Hematopoietic multipotent progenitor cell (in vitro differentiated cells): ENCODE measurements at places on chromosomes 7 and 10.

GRCh38 chr7:151982806-151983205 lies 26.6 kb downstream of the GALNTL5 start:
- no peak for DNase-seq

DNA sequence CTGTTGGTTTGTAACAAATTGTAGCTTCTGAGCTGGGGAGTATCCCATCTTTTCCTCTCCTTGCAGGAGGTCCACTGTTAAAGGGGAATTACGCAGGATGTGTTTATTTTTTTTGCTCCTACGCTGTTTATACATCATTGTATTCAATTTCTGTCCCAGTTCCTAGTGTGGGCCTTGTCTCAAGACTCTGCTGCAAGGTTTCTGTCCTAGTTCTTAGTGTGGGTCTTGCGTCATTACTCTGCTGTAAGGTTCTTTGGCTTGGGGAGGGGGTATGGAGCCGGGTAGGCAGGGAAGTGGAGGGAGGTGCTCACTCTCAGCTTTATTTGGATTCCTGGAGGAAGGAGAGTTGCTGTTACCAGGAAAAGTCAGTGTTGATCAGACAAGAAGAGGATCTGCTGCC lies 64.0 kb upstream of the TRIM8 start:
- DNase-seq, result no peak

DNA sequence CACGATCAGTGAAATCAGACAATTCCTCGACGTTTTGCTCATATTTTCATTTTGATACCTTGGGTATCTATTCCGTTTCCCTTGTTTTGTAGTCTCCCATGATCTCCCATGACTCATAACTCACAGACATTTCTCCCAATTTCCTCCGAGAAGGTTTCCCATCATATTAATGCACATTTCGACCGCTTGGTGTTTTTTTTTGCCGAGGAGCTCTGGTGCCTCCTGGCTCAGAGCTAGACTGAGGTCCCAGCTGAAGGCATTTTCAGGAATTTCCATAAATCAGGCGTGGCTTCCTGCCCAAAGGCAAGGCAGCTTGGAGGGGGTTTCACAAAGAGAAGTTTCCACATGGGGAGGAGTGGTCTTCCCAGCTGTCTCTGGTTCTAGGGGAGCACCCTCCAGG lies 148.2 kb upstream of the TNS3 start:
- no peak for DNase-seq

- DNase-seq, result no peak
Measured at GRCh38 chr10:98589007-98589406, 142.3 kb upstream of the HPS1 start.

DNA sequence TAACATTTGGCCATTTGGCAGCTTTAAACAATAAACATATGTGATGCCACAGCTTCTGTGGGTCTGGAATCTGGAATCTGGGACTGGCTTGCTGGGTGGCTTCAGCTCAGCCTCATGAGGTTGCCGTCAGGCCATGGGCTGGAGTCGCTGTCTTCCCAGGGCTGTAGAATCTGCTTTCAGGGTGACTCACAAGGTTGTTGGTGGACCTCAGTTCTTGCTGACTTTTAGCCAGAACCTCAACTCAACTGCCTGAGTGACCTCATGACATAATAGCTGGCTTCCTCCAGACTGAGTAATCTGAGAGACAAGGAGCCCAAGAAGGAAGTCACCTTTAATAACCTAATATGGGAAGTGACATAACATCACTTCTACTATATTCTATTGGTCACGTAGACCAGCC lies 44.6 kb upstream of the TSPAN13 start:
- no peak for DNase-seq

GRCh38 chr10:70234668-70235447 lies 1.6 kb upstream of the PPA1 start:
- no peak for DNase-seq

DNA sequence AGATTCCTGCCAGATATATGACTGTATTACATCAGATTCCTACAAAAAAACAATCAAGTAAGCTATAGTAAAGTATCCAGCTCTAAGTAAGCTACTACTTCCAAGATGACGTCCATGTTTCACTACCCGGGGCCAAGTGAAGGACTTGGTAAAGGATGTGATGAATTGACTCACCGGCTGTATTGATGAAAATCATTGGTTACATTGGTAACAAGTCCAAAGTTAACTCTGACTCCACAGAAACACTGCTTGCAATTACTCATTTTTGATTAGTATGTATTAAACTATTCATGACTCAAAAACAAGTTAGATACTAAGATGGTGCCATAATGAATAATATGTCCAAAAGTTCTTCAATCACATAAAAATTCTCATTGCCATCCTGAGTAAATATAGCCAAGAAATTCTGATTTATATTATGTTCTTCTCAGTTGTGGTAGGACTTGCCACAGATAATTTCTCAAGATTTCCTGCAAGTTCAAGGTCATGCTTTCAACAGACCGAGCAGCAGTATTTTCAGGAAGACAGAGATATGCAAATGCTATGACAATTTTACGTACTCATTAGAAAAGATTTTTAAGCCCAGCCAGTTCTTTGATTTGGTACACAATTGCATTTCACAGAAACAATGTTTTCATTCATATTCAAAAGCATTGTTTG lies 12.6 kb upstream of the DNAJC1 start:
- DNase-seq, result no peak

DNA sequence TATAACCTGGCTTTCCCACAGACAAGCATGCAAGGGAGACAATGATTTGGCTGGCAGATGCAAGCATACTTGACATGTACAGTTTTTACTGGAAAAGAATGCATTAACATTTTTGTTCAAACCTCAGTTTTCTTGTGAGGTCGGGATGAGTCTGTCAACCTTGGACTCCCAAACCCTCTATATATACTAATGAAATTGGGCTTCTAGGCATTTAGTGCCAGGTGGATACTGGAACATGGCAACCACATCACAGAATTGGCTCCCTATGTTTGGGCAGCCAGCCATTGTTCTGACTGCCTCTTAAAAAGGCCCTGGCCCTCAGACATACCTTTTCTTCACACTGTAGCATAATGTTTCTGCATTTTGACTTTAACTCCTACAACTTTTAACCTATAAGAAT lies 39.1 kb downstream of the CDK6 start:
- no peak for DNase-seq

DNA sequence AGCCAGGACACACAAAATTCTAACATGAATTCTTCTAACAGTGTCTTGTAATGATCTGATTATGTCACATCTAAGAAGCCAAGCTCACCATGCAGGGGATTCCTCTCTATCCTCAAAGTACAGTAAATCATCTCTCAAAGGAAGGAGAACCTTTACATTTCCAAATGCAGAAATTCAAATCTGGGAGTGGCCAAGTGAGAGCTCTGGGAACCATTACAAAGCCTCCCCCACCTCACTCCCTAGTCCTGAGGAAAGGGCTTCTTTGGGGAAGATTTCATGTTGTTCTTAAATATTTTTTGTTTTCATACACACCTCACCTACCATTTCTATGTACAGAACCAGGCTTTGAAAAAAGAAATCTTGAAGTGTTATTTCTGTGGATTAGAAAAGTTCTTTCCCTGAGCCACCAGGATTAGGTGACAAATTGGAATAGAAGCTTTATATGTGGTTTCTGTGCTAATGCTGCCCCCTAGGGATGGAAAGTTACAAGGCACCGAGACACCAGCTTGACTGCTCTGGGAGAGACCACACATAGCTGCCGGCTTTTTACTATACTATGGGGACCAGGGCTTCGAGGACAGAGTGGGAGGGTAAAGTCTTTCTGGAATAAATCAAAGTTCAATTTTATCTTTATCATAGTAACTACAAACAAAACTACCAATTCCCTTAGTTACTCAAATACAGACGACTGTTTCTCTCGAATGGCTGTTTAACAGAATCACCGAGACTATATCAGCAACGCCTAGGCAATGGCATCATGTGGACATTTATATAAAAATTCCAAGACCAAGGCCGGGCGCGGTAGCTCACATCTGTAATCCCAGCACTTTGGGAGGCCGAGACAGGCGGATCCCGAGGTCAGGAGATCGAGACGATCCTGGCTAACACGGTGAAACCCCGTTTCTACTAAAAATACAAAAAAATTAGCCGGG lies 116.1 kb downstream of the RNF216 start:
- DNase-seq, result peak; percentile 89

DNA sequence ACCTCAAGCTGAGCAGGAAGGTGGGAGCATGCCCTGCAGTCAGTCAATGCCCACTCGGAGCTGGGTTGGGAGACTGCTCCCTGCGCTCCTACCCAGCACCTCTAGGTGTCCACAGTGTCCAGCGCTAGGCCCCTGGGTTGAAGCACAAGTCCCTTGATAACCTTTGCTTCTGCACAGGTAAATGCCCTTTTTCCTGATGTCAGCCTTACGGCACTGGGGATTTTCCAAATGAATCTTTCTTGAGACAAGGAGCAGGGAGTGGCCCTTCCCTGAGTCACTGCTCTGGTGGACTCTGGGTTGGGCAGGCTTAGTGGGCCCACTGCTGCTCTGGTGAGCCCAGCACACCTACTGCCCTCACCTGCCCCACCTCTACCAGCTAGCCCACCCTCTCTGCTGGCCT lies 61.9 kb upstream of the OPN4 start:
- DNase-seq, result no peak
